Tongue (tissue), 3 donors: ENCODE measurements at places on chromosomes 5 and 9. TPM values are rescaled to one million over a fixed set of nuclear protein-coding genes. Genes with fewer than 3 reads are reported as not detected.

GRCh38 chr5:171409164-171410136, 10.0 kb upstream of the FGF18 start:
- no peak for DNase-seq

MYMK gene
- 18.3 TPM for total RNA-seq

ENHO gene
- 4.4 TPM for total RNA-seq

- no peak for DNase-seq
Measured at GRCh38 chr9:95667789-95668188, 151.0 kb upstream of the PTCH1 start.

- no peak for DNase-seq
Measured at GRCh38 chr9:75895112-75895511, 4.6 kb downstream of the PCSK5 start.

NTNG2 gene
- total RNA-seq = 1.3 TPM
